ENCODE measurements at places on chromosomes 16 and 17. TPM values are rescaled to one million over a fixed set of nuclear protein-coding genes. Genes with fewer than 3 reads are reported as not detected.

DNA sequence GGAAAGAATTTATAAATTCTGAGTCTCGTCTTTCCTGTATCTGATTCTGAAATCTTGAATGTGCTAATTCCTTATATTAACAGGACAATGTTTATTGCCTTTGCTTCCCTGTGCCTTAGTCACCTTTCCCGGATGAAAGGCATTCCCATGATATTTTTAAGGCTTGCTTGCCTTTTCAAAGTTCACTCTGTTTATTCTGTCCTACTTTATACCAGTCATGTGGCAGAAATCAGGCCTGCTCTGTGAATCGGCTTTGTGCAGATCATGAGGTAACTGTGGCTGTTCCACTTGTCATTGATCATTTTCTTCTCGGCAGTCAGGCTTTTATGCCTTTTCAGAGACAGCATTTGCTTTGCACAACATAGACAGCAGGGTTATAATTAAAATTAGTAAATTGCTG is 28.8 kb upstream of the ABCC11 start:
- DNase-seq: no peak

GRCh38 chr16:1526608-1527555 is 6.6 kb upstream of the TMEM204 start:
- no peak for DNase-seq

DNA sequence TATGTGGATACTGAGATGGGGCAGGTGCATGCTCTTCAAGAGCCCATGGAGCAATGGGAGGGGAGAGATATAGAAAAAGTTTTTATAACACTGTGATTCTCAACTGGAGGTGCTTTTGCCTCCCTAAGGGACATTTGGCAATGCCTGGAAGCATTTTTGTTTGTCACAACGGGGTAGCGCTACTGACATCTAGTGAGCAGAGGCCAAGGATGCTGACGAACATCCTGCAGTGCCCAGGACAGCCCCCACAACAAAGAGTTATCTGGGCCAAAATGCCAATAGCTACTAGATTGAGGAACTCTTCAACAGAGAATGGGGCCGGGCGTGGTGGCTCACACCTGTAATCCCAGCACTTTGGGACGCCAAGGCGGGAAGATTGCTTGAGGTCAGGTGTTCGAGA is 67.2 kb upstream of the CLEC3A start:
- no peak for DNase-seq

The HAPSTR1 gene
- total RNA-seq: 30.2 TPM

The DOK4 gene
- total RNA-seq: 3.7 TPM

DNA sequence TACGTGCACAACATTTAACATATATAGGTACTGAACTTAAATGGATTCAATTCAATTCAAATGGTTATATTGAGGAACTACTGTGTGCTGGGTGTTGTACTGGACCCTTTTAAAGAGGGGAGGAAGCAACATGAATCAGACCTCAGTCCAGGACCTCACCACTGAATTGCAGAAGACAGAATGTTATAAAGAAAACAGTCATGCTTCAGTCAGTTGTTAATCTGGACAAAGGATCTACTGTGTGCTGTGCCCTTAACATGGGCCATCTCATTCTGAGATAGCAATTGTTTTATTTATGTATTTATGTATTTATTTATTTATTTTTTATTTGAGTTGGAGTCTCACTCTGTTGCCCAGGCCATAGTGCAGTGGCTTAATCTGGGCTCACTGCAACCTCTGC is 240.1 kb downstream of the HAPSTR1 start:
- no peak for DNase-seq

GRCh38 chr16:11278681-11279628 is 2.2 kb downstream of the PRM1 start:
- no peak for DNase-seq

The TRPV2 gene
- 2.3 TPM for total RNA-seq

DNA sequence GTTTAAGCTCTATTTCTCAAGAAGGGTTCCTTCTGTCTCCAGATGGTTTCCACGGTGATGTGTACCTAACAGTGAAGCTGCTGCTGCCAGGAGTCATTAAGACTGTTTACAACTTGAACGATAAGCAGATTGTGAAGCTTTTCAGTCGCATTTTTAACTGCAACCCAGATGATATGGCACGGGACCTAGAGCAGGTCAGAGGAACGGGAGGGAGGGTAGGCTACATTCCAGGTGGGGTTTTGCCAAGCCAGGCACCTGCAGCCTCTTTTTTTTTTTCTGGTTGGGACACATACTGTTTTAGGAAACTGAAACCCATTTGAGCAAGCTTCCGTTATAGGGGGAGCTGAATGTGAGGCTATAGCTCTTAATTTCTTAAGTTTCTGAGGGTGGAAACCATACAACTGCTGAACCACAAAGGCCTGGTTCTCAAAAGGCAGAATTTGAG is 10.6 kb downstream of the LIG3 start:
- no peak for DNase-seq

The KRT14 gene
- 1.4 TPM for total RNA-seq

The ZFP3 gene
- total RNA-seq: not detected

DNA sequence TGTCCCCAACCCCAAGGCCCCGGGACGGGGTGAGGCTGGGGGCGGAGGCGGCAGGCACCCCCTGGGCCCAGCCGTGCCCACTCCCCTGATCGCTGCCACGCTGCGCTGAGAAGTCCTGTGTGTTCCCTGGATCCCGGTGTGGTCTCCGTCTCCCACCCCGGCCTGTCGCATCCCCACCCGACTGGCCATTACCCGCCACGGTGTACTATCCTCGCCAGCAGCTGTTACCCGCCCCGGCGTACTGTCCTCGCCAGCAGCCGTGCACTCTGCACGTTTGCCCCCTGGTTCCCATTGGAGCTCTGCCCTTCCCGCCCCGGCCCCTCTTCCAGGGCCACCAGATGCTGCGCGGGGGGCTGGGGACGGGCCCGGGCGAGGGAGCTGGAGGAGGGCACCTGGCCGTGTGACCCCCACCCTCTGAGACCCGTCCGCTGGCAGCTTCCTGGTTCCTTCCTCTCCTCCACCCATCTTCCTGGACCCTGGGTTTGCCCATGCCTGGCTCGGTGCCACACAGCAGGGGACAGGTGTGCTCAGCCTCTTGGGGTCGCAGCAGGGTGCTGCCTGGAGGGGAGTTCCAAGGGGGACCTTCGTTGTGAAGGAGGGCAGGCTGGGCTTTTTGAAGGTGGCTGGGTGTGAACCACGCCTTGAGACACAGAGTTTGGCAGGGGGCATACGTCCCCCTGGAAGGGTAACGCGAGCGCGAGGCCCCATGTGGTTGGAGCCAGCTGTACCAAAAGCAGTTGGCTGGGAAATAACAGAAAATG is 19.7 kb downstream of the BAHCC1 start:
- no peak for DNase-seq

- peak; percentile 73 for DNase-seq
Observed at GRCh38 chr16:89410794-89411309, 79.5 kb downstream of the ANKRD11 start.

DNA sequence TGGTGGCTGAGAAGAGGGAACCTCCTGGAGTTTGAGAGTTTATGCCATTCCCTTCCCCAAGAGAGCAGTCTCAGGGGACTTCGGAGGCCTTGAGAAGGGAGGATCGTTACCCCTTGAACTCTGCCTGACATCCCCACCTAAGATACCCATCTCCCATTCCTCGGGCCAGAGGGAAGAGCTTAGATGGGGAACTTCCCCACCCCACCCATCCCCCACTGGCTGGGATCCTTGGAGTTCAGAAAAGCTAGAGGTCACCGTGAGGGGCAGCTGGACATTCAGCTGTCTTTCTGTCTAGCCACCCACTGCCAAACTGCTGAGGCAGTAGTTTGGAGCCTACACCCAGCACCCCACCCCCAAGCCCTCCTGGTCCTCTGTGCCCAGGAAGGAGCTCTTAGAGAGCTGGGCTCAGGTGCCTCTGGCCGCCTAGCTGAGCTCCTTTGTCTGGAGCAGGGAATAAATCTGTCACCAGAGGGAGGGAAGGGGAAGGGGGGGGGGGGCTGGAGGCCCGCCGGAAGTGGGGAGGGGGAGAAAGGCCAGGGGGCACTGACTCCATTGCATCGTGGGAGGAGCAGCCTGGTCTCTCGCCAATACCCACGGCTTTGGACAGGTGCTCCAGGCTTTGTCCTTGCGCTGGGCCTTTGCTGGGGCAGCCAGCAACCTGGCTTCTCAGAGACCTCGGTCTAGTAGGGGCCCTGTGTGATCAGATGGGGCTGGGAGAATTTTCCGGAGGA is 1.0 kb downstream of the HSD11B2 start:
- DNase-seq: no peak

The PRSS33 gene
- total RNA-seq: not detected

The PLLP gene
- total RNA-seq: 0.06 TPM

- peak; percentile 84 for DNase-seq
Observed at GRCh38 chr17:2398655-2399571, 1.9 kb downstream of the MNT start.

The CMTM3 gene
- total RNA-seq: 6.6 TPM

- DNase-seq: no peak
Observed at GRCh38 chr17:40916366-40916765, 21.1 kb downstream of the KRT23 start.

DNA sequence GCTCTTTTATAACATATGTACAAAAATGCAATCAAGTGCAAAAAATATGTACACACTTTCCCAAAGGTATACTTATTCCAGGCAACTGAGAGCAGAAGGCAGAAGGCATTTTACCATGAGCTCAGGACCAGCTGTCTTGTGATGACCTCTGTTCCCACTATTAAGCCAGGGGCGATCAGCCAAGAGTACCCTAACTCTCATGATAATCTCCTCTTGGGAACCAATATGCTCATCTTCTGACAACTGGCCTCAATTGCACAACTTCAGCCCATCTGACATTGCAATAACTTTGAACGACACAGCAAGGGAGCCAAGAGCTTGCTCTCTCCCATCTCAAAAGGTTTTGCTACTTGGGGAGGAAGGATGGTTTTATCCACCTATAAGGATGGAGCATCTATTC is 471.9 kb downstream of the HS3ST3B1 start:
- no peak for DNase-seq

GRCh38 chr17:35265566-35266141 is 22.8 kb downstream of the SLFN5 start:
- no peak for DNase-seq

The HID1 gene
- 0.11 TPM for total RNA-seq

DNA sequence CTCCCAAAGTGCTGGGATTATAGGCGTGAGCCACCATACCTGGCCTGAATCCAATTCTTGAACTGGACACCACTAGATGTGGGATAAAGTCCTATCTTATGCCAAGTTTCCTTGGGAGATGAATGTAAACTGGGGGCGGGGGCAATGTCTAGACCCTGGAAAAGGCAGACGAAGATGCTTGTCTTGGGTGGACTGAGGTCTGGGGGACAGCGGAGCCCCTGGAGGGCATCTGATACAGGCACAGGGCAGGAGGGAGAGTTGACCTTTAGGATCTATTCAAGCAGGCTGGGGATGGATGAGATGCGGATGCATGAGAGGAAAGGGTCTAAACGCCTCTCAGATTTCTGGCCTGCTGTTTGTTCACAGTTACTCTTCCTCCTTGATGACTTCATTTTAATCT is 11.7 kb downstream of the C1QTNF1 start:
- no peak for DNase-seq

The CA5A gene
- not detected for total RNA-seq
